Mesenchymal stem cell (in vitro differentiated cells and primary cell): ENCODE measurements at places on chromosomes 6 and 20.
A peak's percentile ranks its signal among the peaks of the same experiment; 100 is the strongest.

DNA sequence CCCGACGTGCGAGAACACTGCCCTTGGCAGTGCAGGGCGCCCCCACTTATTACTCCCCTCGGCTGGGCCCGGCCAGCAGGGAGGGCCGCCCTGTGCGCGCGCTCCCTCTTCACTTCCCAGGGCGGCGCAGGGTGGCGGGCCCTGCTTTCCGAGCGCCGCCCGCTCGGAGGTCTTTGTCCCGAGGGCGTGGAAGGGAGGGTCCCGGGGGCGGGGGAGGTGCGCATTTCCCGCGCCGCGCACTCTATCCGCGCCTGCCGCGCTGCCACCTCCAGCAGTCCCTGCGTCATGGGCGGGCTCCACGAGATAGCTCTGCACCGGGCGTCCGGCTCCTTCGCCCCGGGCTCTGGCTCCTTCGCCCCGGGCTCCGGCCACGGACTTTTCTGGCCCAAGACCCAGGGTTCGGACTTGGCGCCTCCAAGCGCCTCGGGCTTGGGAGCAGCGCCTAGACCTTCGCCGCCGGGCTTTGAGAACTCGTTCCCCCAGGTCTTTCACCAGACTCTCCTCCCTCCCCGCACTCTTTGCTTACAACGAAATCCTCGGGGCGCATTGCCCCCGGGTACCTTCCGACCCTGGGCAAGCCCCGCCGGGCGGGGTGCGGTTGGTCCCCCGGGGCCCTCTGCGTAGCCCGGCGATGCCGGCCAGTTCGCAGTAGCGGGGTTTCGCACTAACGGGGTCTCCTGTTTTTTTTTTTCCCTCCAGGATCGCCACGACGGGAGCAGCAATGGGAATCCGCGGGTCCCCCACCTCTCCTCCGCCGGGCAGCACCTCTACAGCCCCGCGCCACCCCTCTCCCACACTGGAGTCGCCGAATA lies 1.6 kb downstream of the TFAP2C start:
- no peak for DNase-seq

DNA sequence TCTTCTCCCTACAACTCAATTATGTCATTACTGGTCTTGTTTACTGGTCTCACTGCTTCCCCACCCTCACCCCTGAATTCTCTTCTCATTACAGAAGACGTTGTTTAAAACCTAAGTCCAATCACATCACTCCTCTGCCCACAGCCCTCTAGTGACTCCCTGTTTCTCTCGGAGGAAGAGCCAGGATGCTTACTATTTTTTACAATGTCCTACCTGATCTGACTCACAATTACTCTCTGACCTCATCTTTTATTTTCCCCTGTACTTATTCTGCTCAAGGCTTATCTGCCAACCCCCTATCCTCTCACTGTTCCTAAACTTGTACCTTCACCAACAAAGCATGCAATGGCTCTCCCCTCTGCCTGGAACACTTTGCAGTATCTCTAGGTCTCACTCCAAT lies 400.4 kb upstream of the PTCHD4 start:
- no peak for DNase-seq

DNA sequence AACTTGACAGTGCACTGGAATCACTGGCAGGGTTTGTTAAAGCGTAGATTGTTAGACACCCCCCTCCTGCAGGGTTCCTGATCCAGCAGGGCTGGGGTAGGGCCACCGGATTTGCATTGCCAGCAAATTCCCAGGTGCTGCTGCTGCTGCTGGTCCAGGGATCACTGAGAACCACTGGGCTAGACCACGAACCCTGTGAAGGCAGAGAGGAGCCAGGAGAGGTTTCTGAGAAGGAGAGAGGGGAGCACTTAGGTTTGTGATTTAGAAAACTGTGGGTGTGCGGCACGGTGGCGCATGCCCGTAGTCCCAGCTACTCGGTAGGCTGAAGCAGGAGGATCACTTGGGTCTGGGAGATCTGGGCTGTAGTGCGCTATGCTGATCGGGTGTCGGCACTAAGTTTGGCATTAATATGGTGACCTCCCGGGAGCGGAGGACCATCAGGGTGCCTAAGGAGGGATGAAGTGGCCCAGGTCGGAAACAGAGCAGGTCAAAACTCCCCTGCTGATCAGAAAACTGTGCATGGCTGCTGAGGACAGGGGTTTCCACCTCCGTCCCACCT lies 53.6 kb upstream of the FAM83D start:
- no peak for DNase-seq

- DNase-seq = no peak
These were observed 119.7 kb downstream of the MAP3K4 start for GRCh38 chr6:161111261-161111660.

- DNase-seq = no peak
These were observed 42.7 kb upstream of the ZNF831 start for GRCh38 chr20:59120919-59121318.

DNA sequence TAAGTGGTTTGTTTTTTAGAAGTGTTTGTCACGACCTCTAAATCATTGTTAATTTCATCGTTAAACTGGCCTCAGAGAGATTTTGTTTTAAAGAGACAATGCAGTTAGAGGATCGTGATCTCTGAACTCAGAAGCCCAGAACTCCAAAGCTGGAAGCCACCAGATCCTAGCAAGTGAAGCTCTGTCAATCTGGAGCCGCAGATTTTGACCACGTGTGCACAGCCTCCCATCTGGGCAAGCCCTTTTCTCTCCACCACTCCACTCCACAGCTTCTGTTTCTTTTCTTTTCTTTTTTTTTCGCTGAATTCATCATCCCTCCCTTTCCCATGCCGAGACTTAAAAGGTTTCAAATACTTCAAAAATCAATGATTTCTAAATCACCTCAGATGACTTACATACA lies 142.2 kb upstream of the ESR1 start:
- no peak for DNase-seq

GRCh38 chr6:151901009-151901411 lies 93.5 kb downstream of the ESR1 start:
- DNase-seq = no peak

GRCh38 chr6:36733300-36733699 lies 35.7 kb downstream of the RAB44 start:
- DNase-seq = no peak

DNA sequence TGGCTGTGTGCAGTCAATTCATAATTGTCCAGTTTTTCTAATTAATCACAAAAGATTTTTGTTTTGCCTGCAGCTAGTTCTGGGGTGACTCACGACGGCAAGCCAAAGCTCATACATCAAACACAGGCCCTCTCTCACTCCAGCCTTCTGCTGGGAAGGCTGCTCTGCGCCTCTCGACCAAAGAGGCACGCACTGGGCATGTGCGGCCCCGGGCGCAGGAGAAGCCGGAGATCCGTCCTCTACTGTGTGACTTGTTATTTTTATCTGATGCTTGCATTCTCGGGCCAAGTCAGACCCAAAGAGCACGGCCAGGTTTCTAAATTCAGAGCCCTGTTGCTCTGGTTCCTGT lies 98.5 kb downstream of the TFAP2A start:
- peak; percentile 72 for DNase-seq

DNA sequence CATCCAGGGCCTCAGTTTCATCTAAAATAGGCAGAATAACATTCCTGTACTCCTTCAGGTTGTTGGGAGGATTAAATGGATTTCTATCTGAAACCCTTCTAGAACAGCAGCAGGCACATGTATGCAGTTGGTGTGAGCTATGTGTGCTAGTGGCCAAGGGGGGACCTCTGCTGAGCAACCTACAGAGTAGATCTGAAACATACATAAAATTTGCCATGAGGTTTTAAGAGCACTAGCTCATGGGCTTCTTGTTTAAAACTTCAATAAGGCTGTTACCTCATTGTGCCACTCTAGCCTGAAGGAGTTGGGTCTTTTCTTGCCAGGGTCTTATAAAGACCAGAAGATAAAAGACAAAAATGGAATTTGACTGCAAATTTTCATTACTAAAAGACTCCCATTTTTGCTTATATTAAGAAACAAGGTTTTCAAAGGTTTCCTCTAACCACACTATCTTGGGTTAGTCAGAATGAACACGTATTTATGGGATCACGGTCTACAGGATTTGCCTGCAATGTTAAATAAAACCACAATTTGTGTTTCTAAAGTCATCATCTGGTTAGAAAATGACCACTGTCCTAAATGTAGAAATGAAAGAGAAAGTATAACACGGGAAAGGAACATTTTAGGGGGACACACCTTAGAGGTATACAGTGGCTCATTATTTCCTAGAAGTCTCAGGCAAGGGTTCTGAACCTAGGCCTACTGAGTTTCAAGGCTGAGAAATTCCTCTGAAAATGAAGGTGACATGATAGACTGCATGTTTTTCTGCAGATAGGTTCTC lies 144.9 kb upstream of the OLIG3 start:
- DNase-seq = no peak

- DNase-seq = no peak
These were observed 28.1 kb upstream of the NNAT start for GRCh38 chr20:37492945-37493344.

DNA sequence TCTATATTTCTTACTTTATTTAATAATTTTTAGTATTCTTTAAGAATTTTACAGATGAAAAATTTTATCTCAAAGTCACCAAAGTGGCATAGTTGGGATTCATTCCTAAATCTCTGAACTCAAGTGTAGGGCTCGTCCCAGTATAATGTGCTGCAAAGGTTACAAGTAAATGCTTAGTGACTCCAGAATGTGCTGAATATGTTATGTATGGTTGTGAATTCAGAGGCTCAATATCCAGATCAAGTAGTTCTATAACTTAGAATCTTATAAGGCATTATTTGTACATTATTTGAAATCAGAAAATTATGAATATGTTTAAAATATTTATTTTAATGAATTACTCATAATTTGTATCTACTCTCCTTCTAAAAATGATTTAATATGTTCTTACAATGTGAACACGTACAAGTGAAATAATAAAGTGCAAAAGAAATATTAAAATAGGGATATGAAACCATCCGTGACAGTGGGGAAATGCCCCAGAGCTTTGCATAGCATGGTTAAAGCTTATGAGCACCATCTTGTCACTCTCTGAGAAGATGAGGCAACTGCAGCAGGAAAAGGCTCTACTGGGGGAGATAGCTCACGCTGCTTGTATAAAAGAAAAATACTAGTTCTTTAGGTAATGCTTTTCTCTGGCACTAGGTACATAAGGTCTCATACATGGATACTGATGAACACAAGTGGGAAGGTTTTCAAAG lies 259.0 kb downstream of the FOXC1 start:
- no peak for DNase-seq

- DNase-seq = no peak
These were observed 185.5 kb upstream of the RALGAPA2 start for GRCh38 chr20:20897922-20898321.

DNA sequence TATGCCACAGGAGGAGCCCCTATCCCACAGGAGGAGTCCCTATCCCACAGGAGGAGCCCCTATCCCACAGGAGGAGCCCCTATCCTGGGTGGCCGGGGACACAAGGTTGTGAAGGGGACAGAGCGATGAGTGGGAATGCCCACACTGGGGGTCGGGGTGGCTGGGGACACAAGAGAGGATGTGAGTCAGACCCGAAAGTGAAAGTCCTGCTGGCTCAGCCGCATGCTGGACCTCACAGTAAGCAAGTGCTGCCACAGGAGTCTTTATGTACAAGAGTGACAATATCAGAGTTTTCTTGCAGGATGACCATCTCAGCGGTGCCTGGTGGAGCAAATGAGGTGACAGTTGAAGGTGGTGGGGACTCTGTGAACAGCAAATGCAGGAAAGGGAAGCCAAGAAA lies 93.7 kb downstream of the PSMB1 start:
- DNase-seq = peak; percentile 77

GRCh38 chr20:29878777-29879442 lies 1378.6 kb upstream of the DEFB115 start:
- DNase-seq = no peak

DNA sequence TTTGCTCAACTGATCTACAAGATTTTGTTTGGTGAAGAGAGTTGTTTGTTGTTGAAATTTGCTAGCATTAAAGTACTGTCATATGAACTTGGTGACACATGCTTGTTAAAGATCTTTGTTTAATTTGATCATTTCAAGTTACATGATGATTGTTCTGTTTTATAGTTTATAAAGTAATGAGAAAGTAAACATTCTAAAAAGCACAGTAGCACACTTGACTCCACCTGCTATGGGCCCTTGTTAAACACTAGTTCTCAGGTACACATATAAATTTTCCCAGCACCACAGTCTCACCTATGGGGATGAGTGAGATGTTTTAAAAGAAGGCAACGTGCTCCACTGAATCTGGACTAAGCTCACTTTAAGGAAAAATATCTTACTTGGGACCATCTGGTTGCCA lies 14.1 kb downstream of the MCHR2 start:
- DNase-seq = no peak

DNA sequence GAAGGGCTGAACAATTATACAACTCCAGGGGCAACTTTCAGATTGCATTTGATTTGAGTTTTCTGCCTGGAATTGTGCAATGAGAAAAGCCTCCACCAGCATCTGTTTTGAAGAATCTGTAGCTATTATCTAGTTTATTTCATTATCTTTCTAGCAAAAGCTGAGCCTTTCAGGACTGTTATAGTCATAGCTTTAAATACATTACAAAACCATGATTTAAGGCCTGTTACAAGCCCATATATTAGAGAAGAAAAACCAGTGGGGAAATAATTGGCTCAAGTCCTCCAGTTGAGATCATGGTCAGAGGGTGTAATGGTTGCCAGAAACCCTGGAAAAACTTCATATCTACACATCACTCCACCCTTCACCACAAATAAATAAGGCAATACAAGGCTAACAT lies 676.2 kb downstream of the HDGFL1 start:
- DNase-seq = peak; percentile 19

DNA sequence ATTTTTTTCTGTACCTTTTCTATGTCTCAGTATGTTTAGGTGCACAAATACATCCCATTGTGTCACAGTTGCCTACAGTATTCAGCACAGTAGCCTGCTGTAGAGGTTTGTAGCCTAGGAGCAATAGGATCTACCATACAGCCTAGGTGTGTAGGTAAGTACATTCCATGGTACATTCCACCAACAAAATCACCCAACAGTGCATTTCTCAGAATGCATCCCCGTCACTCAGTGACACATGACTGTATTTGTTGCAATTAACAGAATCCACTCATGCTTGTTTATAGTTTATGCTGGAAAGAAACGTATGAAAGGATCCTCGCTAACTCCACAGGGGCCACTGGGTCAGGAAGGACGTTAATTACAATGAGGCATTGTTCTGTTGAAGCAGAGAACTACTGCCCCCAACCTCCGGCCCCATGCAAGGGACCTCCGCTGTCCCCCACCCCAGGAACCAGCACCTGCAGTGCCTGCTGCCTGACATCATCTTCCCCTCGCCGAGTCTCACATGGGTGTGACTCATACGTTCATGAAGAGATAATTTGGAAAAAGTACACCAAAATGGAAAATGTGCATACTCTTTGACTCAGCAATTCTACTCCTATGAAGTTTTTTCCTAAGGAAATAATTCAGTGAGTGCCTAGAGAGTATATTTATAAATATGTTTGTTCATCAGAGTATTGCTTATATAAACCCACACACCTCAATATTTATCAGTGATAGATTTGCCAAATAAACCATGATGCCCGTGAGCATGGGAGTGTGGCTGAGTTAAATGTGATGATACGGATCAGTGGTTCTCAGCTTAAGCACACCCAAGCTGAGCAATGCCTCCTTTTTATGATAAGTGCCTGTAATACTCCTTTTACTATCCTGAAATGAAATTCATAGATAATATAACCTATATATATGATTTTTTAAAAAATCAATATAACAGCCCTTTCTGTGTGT lies 156.4 kb upstream of the ECI2 start:
- peak; percentile 78 for DNase-seq

- no peak for DNase-seq
These were observed 6.0 kb downstream of the NUP153 start for GRCh38 chr6:17700421-17701416.
